ENCODE measurements at places on chromosomes 3 and 15.

DNA sequence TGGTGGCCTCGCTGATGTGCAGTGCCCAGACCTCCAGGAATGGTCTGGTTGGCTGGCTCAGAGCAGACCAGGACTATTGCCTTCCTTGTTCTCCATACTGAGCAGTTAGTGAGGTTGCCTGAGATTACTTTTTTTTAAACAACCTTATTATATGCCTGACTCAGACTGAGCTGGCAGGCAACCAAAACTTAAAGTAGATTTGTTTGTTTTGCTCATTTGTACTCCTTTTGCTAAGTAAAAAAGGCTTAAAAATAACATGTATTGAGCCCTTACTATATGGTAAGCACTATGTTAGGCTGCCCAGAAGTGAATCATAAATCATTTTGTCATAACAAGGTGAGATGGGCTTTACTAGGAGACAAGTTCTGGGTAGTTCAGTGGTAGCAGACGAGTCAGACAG is 92.4 kb downstream of the GHSR start:
- DNase-seq, result no peak

DNA sequence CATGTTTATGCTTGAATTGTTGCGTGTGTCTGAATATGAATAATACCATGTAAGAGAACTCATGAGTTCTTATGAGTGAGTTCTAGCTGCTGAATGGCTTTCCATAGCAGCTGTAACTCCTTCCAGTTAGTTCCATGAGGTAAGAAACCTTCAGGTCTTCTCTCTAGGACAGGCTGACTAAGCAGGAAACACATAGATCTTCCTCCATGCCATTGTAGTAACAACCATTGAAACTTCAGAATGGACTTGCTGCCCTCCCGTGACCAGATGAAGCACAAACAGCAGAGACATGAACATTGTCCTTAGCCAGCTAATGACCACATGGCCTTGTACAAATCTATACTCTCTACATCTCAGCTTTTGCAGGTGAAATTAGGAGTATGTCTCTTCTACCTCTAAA is 200.0 kb downstream of the ZNF385D start:
- DNase-seq, result no peak

GRCh38 chr3:18238332-18238731 is 186.8 kb downstream of the SATB1 start:
- no peak for DNase-seq

GRCh38 chr3:5013021-5013906 is 34.0 kb downstream of the BHLHE40 start:
- no peak for DNase-seq

DNA sequence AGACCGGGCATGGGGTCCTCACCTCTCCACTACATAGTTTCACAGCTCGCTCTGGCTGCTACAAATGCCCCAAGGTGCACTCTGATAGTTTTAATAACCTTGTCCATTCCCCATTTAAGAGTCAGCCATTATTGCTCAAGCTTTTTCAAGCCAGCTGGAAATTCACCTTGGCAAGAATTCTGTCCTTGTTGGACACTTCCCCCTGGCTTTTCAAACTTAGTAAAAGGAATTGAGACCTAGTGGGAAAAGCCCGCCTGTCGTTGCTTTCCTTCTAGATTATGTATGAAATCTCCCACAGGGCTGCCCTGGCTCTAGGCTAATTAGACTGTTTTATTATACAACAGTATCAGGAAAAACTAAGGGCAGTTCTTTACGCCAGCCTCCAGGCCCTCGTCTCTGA is 293.7 kb upstream of the GADL1 start:
- no peak for DNase-seq

- no peak for DNase-seq
Observed at GRCh38 chr3:189588475-189589178, 42.6 kb upstream of the TP63 start.

DNA sequence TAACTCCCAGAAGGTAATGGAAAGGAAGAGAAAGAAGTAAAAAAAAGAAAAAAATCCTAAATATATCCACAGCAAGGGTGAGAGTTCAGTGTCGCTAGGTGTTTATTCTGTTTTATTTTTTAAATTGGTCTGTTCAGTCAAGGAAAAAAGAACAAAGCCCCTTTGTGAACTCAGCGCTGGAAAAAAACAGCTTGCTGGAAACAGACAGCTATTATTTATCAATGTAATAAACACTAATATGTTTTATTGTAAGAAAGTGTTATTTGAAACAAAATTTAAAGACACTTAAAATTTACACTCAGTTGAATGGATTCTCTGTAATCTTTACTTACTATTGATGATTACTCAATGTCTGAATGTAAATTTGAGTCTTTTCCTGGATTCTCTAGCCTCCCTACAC is 32.3 kb upstream of the LEKR1 start:
- no peak for DNase-seq

DNA sequence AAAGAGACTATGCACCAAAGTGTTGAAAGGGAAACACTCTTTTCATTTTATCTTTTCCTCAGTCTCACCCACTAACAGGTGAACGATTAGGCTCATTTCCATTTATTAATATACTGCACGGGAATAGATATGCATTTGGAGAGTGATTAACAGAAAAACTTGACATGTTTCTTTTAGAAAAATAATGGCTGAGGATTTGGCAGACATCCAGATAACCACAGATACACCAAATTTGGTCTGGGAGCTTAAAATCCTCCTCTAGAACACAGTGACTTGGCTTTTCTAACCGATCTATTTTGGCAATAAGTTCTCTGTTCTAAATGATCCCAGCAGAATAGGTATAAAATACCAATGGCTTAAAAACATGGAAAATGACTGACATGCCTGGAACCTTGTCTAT is 459.3 kb upstream of the SGO1 start:
- DNase-seq, result no peak

GRCh38 chr3:13654330-13655060 is 105.6 kb downstream of the FBLN2 start:
- no peak for DNase-seq

- no peak for DNase-seq
Observed at GRCh38 chr15:52288986-52289385, 6.6 kb downstream of the MYO5C start.
